Stimulated activated CD4-positive, alpha-beta T cell treated with anti-CD3 and anti-CD28 coated beads, TNF-alpha, amount 100 ng/mL, for 1 hour (primary cell): ENCODE measurements at places on chromosomes 5 and 9.

GRCh38 chr9:88978034-88978433 lies 13.2 kb upstream of the S1PR3 start:
- no peak for DNase-seq

DNA sequence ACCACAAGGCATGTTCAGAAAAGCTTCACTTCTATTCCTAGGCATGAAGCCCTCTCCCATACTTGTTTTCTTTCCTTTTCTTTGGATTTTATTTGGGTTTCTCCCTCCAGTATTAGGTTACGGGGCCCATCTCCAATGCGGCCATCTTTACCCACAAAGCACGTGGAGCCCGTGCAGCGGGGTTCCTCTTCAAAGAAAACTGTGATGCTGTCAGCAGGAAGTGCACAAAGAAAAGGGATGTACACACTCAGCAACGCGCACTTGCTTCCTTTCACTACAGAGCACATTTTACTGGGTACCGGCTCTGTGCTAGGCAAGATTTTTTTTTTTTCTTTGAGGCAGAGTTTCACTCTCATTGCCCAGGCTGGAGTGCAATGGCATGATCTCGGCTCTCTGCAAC lies 106.6 kb downstream of the COL23A1 start:
- peak; percentile 21 for DNase-seq

DNA sequence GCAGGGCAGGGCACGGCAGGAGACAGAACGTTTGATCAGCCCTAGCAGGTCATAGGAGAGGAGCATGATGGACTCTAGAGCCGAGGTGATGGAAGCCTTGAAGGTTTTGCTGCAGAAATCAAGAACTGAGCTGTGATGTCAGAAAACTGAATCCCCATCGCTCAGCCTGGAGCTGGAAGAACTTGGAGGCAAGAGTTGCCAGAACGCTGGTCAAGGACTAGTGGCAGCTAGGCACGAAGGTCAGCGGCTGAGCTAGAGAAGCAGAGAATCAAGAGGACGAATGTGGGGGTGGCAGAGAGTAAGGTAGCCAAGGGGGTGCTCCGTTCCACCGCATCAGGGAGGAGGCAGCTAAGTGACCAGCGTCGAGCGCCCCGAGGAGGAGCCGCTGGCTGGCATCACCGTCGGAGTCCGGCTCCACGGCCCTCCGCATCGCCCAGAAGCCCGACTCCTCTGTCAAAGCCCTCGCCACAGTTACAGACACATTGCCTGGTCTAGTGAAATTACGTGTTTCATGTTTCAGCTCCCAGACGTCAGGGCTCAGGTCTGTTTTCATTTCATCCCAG lies 1.2 kb upstream of the GALNT10 start:
- no peak for DNase-seq

- DNase-seq, result no peak
Observed at GRCh38 chr5:154260224-154260927, 69.8 kb downstream of the GALNT10 start.

DNA sequence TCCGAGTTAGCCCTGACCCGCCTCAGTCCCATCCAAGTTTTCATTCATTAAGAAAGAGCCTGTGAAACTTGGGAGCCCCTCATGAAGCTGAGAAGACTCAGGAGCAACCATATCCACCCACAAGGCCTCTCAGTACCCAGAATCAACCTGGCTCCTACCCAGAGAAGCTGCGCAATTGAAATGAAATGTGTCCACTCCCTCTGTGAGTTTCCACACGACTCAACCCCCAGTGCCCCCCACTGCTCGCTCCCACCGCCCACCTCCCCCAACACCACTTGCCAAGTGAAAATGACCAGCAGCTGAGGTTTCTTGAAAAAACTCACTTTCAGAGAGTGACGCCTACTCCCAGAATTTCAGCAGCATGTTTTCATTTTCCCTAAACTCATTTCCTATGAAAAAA lies 104.6 kb downstream of the CDK5RAP2 start:
- DNase-seq, result no peak

DNA sequence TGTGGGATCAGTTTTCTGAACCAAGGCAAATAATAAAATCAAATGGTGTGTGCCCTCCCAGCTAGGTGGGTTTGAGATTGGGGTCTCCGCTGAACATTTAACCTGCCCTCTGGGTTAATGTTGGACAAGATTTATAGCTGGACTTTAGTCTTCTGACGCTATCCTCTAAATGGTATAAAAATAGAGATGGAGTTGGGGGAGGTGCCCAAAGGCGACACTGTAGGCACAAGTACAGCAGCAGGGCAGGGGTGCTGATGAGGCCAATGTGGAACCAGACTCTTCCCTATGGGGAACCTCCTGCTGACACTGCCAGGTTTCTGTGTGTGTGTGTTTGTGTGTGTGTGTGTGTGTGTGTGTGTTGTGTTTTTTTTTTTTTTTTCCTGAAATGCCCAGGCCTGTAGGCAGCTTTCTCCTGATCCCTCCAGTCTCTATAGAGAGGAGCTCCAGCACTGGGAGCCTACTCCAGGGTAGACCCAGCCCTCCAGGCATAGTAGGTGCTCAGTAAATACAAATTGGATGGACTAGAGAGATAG lies 37.9 kb downstream of the PCDH1 start:
- no peak for DNase-seq

DNA sequence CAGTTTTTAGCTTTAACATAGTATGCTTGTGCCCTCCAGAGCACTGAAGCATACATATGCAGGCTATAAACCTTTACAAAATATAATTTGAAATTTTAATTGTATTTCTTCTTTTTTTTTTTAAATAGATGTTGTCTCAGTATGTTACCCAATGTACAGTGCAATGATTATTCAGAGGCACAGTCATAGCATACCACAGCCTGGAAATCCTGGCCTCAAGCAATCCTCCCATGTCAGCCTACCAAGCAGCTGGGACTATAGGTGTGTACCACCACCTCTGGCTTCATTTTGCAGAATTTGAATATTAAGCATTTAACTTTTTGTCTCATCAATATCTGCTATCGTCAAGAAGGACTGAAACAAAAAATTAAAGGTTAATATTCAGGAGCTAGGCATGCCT lies 16.9 kb upstream of the ZNF782 start:
- no peak for DNase-seq

DNA sequence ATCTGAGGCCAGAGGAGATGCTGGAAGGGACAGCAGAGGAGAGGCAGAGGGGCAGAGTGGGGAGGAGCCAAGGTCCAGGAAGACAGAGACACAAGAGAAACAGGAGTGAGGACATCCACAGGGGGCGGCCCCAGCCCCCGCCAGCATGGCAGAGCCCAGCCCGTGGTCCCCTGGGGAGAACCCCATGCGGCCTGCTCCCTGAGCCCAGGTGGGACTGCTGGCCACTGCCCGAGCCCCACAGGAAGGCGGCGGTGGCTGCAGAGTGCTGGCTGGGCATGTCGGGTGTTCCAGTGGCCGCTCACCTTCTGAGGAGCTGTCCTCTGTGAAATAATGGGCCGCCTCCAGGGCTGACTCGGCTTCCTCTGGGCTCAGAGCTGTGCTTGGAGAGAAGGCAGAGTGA lies 8.9 kb upstream of the MRNIP start:
- no peak for DNase-seq

GRCh38 chr5:17243287-17244063 lies 26.0 kb downstream of the BASP1 start:
- DNase-seq, result no peak

DNA sequence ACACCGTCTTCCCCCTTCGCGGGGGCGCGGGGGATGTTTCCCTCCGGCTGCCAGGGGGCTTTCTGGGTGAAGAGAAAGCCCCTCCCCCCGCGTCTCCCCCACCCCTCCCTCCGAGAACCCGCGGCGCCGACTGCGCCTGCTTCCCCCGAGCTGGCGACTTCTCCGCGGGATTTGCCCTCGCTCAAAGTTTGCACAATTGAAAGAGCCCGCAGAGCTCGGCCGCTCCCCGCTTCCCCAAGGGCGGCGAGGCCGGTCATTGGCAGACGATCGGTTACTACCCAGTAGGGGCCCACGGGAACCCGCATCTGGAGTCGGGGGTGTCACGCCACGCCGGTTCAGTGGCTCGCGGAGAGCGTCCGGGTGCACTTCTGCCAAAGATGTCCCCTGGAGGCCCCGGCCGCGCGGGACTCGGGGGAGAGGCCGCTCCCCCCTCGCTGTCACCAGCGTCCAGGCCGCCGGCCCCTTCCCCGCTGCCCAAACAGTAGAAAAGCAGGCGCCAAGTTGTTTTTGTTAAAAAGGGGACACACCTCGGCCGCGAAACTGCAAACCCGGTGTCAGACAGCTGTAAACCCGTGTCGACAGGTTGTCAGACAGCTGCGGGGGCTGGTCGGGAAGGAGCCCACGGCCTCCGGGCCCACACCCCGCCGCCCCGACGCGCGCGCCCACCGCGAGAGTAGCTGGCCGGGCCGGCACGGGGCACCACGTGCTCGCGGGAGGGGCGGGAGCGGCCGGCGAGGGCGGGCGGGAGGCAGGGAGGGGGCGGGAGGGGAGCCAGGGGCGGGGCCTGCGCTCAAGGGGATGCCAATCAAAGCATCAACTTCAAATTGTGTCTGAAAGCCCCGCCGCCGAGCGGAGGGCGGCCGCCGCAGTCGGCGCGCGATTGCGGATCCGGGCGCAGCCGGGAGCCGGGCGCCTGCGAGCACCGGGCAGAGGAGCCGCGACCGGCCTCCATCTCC lies at the start of gene IRX1:
Gene IRX1 (plus strand): TSS at position 827 of the 956 bp plus-strand sequence. CDS start 274 bp downstream, outside the sequence.
- no peak for DNase-seq

- DNase-seq, result no peak
Observed at GRCh38 chr9:26157411-26157810, 479.2 kb upstream of the TUSC1 start.

- no peak for DNase-seq
Observed at GRCh38 chr5:125967576-125967975, 455.6 kb upstream of the GRAMD2B start.

DNA sequence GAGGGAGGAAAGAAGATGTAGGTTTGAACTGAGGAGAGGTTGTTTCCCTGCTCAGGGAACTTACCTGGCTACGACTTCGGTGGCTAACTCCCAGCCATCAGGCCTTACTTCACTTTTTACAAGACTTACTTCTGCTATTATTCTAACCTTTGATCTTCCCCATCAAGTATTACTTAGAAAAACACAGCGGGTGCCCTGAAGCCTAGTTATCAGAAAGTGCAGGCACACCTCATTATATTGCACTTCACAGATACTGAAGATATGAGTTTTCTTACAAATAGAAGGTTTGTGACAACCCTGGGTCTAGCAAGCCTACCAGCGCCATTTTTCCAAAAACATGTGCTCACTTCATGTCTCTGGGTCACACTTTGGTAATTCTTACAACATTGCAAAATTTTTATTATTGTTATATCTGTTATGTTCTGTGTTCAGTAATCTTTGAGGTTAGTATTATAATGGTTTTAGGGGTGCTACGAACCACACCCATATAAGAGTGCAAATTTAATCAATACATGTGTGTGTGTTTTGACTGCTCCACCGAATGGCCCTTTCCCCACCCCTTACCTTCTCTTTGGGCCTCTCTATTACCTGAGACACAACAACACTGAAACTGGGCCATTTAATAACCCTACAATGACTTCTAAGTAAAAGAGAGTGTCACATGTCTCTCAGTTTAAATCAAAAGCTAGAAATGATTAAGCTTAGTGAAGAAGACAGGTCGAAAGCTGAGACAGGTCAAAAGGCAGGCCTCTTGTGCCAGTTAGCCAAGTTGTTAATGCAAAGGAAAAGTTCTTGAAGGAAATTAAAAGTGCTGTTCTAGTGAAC lies 2102.7 kb upstream of the WWC1 start:
- DNase-seq, result no peak

DNA sequence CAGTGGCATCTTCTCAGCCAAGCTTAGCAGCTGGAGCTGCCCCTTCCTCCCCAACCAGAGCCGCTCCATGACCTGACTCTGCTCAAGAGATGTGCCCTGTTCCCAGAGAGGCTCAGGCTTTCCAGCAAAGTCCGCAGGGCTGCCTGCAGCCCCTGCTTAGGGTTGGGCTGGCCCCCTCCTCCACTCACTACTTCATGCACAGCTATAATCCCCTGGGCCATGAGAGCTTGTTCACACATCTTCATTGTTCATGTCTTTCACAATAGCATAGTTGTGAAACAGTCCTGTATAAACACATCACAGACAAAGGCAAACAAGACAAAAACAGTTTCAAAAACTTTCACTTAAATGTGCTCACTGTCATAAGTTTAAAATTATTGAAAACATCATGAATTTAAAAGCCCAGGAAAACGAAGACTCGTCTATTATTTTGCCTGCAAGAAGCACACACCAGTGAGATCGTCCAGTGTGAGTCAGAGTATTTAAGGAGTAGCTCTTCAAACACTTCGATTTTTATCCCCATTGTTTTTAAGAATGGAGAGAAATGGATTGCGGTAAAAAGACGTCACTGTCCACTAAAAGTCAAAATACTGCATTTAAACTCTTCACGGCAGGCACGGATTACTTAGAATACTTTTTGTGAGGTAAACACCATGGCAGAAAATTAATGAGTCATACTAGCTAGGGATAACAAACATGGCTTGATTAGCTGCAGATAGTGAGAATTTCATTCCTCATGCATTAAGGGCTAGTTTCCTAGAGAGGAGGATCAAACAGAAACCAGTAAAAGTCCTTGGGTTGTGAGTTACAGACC lies 40.7 kb upstream of the S1PR3 start:
- no peak for DNase-seq

- peak; percentile 30 for DNase-seq
Observed at GRCh38 chr5:139246394-139246793, 47.1 kb upstream of the MATR3 start.

- no peak for DNase-seq
Observed at GRCh38 chr9:71747576-71747975, 20.7 kb downstream of the CEMIP2 start.

DNA sequence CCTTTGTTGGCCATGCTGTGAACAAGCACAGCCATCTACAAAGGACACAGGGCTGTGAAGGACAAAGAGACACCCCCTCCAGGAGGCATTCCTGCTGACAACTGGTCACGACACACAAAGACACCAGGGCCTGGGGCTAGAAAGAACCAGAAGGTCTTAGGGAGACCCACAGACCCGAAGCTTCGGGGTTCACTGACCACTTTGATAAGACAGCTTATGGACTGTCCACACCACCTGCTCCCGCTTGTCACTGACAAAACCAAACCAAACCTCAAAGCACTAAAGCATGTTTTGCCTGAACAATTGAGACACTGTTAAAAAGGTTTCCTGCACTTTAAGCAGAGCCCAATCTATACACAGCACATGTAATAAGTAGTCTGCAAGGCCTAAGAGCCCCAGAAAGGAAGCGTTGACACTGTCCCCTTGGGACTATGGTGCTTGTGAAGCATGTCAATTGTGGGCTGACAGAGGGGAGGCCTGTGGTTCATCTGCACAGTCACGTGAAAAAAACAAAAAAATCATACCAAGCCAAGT lies 185.0 kb downstream of the GAPVD1 start:
- no peak for DNase-seq

DNA sequence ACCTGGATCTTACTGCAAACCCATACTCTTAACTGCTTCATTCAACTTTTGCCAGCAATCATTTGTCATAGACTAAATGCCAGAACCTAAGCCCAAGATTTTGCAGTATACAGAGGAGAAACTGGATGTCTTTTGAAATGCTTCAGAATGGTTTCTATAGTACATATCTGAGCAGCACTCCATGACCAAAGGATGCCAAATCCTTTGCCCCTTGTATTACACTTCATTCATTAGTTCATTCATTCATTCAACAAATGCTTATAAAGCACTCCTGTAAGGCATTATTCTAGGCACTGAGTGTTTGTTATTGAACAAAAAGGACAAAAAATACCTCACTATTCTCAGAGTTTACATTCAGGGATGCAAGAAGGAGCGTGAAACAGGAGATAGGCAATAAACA lies 119.9 kb downstream of the SLC1A3 start:
- no peak for DNase-seq
